Epithelial cell of proximal tubule (primary cell): ENCODE measurements at places on chromosomes 5 and 9. TPM values are rescaled to one million over a fixed set of nuclear protein-coding genes. Genes with fewer than 3 reads are reported as not detected.

Gene PHF19
- total RNA-seq: 86.2 and 122 TPM in 2 replicates

DNA sequence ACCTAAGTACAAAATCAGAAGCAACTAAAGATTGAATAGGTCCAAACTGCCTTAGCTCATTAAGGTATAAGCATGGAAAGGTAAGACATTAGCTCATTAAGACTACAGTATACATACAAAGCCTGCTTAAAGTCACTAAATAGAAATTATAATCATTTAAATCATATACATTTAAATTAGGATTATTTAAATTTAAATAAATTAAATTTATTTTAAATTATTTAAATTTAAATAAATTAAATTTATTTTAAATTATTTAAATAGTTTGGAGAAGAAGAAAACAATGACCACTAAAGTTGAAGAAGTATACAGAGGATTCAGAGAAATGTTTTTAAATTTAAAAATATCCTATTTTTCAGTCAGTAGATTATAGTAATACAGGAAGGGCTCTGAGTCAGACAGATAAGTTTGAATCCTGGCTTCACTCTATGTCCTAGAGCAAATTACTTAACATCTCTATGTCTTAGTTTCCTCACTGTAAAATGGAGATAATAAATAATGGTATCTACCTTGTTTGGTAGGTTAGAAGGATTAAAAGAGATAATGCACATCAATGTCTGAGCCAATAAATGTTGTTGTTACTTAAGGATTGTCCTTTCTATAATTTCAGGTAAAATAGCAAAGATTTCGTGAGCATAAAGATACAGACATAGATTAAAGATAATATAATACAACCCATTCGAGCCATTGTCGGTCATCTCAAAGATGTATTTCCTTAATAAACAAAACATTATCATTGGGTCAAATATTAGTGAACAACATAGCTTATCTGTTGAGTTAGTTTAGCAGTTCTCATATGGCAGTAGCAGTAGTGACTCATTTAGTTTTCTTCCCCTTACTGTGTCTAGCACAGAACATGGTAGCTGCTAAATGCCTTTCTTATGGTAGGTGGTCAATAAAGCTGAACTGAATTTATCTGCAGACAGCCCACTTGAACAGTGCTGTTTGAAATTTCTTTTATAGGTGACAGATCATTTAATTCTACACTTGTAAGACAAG is 100.6 kb downstream of the KIAA0825 start:
- DNase-seq: no peak

- DNase-seq: no peak
These were observed 102.2 kb downstream of the INIP start for GRCh38 chr9:112615584-112616266.

- DNase-seq: no peak
These were observed 933.6 kb downstream of the EFNA5 start for GRCh38 chr5:106737111-106737510.

- no peak for DNase-seq
These were observed 77.7 kb upstream of the ADAMTSL1 start for GRCh38 chr9:18396102-18396728.
